ENCODE measurements at places on chromosomes 12 and 14.
A peak's percentile ranks its signal among the peaks of the same experiment; 100 is the strongest.

- peak; percentile 48 for DNase-seq
These were observed 36.1 kb downstream of the BAZ2A start for GRCh38 chr12:56593909-56594621.

DNA sequence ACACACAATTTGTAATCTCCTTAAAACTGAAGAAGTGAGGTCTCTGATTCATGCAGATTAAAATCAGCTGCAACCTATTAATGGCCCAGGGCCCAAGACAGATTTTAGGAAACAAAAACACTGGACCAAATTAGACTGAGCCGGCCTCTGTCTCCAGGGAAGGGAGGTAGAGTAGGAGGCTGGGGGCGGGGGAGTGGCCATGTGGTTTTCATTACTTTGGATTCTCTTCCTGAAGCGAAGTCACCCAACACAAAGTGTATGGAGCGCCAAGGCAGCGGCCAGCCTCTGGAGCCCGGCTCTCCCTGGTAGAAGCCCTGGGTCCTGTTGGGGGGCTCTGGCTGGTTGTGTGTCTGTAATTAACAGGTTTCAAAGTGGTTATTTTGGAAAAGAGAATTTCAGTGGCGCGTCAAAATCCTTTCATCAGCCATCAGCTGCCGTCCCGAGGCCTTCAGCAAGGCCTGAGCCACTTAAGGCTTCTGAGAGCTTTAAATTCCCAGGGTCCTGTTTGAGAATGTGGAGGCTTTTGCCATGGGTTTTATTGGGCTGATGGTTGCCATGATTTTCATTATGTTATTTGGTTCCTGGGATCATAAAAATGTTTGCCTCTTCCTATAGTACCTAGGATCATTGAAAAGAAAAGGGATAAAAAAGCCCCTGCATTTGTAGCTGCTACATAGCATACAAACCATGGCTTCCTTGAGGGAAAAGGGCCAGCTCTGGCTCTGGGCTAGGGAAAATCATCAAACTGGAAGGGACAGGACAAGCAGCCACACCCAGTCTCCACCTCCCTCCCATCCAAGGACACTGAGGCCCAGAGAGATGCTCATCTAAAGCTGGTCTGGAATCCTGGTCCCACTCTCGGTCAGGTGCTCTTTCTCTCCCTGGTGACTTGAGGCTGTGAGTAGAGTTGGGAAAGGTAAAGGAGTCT lies 282.4 kb downstream of the ZFP36L1 start:
- DNase-seq, result no peak

DNA sequence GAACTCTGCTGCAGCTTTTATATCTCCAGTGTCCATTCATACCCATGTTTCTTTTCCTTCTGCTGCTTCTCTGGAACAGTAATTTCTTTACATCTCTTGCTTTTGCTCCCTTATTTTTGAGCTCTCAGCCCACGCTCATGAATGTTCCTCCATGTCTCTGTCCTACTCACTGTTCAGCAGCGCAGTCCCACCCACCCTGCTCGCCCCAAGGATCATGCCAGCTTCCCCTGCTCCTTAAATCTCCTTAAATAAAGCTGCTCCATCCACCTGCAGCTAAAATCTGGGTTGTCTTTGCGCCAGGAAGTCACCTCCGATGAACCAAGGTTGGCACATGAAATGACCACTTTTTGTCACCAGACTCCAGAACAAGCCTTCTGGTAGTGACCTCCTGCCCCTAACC lies 201.1 kb upstream of the RGS6 start:
- no peak for DNase-seq

GRCh38 chr14:32412532-32412931 lies 83.4 kb downstream of the AKAP6 start:
- DNase-seq, result no peak

GRCh38 chr14:105145381-105146180 lies 23.0 kb downstream of the JAG2 start:
- DNase-seq, result no peak

DNA sequence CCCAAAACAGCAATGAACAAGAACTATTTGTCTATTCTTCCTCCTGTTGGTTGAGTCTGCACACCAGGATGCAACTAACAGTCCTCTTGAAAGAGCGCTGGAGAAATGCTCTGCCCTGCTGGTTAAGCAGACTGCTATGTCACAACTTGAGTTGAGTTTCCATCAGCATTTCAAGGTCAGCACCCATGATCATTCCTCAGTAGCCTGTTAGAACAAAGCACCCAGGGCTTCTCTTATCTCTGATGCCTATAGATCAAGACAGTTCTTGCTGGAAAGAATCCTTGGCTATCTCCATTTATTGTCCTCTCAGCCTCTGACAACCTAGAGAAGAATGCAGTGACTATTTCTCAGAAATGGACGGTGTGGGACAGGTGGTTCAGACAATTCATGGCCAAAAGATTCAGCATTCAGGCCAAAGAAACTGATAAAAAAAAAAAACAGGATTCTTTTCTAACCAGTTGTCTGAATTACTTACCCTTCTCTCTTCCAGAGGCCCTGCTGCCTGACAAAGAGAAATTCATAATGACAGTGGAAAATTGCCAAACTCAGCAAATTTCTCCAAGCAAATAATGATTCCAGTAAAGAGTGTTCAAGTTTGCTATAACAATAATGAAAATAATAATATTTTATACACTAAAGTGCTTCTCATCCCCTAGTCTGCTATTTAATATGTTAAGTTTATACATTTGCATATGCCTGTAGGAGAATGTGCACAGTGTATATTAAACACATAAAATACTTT lies 306.7 kb downstream of the EMP1 start:
- DNase-seq, result no peak

DNA sequence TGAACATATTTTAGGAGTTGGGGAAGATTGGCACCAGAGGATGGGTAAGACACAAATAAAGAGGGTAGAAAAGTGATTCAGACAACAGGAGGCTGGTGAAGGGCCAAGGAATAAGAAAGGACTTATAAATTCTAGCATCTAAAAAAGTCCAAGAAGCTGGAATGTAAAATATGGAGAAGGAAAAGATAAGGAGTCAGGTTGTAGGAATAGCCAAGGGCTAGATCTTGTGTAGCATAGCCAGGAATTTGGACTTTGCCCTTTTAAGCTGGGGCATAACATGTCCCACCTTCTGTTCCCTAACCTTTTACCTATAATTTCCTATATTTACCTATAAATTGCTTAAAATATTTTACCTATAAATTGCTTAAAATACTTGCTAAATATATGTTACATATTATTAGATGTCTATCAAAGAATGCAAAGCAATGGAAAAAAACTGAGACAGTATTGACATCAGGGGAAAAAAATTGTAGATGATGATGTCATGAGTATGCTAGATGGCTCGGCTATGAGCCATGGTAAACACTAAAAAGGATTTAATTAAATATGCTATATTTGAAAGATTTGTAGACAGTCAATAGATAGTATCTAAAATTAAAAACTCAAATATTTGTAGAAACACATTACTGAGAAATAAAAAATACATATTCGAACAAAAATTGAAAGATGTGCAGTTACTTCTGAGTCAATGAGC lies 99.7 kb upstream of the PLEKHG7 start:
- DNase-seq, result no peak

DNA sequence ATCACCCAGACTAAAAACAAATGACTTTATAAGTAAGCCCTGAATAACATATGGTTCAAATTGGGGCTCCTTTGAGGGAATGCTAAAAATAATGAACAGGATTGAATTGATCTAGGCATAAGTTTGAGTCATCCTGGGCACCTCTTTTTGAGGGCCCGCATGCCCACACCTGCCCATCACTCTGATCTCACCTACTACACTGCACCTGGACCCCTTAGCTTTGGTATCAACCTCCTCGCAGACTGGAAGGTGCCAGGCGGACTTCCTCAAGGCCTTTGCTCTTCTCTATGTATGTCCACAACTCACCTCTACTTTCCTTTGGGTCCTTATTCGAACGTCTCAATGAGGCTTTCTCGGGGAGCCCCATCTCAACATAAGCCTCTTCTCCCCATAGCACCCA lies 17.2 kb downstream of the NTN4 start:
- DNase-seq, result no peak

DNA sequence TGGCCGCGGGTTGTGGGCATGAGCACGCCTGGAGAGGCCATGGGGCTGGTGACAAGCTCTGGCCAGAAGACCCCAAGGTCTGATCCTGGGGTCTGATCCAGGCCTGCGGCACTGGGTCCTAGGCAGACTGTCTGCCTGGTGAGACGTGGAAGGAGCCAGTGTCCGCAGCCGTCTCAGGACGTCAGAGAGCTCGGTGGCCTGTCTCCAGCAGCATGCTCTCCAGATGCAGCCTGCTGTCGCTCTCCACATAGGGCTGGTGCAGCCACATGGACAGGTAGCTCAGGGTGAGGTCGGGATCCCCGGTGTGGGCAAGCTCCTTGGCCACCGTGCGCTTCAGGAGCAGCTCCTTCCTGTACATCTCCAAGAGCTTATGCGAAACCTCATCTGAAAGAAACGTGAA lies 14.3 kb downstream of the CINP start:
- no peak for DNase-seq

- DNase-seq, result no peak
These were observed 163.6 kb upstream of the DYRK2 start for GRCh38 chr12:67484791-67485480.

DNA sequence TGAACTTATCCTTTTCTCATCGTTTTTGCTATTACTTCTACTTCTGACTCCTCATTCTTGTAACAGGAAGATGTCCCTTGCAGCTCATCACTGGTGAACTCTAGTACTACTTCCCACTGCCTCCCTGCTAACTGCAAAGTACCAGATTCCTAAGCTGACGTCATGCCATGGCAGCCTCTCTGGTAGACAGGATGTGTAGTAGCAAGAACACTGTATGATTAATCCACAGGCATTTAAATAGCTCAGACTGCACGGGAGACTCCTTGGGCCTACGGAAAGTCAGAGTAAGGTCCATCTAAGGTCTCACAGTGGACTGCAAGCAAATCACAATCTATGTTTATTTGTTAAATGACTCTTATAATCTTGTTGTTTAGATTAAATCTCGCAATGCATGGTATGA lies 43.5 kb downstream of the DNAI7 start:
- peak; percentile 79 for DNase-seq

- no peak for DNase-seq
These were observed 4.1 kb upstream of the ACTN1 start for GRCh38 chr14:68983191-68983590.

DNA sequence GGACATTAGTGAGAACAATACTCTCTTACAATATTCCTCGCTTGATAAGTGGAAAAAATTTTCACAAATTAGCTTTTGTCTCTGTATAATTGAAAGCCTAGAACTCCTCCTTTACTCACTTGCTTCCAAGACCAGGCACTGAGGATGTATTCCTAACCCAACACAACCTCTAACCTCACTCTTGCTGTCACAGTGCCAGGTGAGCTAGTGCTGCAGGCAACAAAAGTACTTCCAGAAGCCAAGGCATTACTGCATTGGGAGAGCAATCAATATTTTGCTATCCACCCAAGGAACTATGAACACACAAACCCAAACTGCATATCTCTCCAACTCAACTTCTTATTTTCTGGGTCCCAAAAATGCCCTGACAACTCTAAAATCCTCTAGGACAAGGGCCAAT lies 1081.0 kb downstream of the VRK1 start:
- DNase-seq, result no peak

- DNase-seq, result peak; percentile 2
These were observed 54.6 kb downstream of the TTC8 start for GRCh38 chr14:88879022-88879421.

GRCh38 chr14:93535537-93535936 lies 104.8 kb downstream of the UNC79 start:
- no peak for DNase-seq

DNA sequence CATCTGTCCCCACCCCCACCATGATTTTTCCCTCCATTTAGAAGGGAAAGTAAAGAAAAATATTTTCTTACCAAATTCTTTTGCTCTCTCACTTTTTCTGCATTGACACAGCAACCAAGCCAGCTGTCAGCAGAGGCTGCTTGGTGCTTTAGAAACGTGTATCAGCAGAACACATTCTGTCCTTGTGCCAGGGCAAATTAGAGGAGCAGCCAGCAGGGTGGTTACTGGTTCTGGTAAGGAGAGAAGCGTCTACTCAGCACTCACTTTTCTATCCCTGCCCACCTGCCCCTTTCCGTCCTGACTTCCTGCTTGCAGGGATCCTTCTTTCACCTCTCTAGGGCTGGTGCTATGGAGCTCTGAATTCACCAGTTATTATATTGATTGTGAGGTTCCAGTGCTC lies 327.5 kb upstream of the PDE3A start:
- DNase-seq, result no peak

DNA sequence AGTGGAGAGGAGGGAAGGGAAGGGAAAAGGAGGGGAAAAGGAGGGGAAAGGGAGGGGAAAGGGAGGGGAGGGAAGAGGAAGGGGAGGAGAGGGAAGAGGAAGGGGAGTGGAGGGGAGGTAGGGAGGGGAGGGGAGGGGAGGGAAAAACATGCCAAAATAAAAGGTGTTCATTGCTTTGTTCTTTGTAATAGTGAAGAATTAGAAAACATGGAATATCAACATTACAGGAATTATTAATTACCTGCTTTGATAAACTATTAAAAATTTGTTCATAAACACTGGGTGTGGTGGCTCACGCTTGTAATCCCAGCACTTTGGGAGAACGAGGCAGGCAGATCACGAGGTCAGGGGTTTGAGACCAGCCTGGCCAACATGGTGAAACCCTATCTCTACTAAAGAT lies 579.2 kb downstream of the MED13L start:
- no peak for DNase-seq

- no peak for DNase-seq
These were observed 76.3 kb upstream of the FUT8 start for GRCh38 chr14:65336191-65336591.

DNA sequence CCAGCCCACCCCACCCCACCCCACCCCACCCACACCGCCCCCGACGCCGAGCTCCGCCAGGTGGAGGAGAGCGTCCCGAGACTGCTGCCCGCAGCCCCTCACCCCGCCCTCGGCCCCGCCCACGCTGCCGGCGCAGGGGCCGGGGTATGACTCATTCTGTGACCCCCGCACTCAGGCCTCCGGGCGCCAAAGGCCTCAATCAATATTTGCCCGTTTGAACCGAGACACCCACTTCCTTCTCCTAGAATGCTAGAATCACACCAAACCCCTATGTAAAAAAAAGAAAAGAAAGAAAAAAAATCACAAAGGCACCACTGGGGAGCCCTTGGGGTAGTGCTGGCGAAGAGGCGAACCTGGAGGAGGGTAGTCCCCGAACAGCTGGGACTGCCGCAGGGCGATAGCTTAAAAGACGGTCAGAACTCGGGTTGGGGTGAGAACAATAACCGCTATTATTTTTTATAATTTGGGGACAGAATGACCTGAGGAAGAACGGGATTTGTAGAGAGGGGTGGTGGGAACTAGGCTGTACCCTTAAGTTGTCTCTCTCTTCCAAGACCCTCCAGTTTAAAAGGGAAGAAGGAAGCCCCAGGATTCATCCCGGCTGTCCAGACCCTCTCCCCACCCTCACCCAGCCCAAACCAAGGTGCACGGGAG lies 894 bp downstream of the KRT8 start:
- DNase-seq, result no peak

GRCh38 chr12:15289192-15289591 lies 33.1 kb upstream of the PTPRO start:
- no peak for DNase-seq

GRCh38 chr14:35223927-35224326 lies 68.3 kb upstream of the PSMA6 start:
- DNase-seq, result no peak

- no peak for DNase-seq
These were observed 45.0 kb downstream of the SYNE3 start for GRCh38 chr14:95471476-95471875.

- no peak for DNase-seq
These were observed 1.4 kb upstream of the JAG2 start for GRCh38 chr14:105169776-105170655.

- DNase-seq, result peak; percentile 29
These were observed 23.7 kb upstream of the DHRS4 start for GRCh38 chr14:23929822-23930294.
